H9 (cell line): ENCODE measurements at places on chromosomes 1 and 21.
A peak's percentile ranks its signal among the peaks of the same experiment; 100 is the strongest.

GRCh38 chr1:161187311-161187710 lies 10.0 kb upstream of the B4GALT3 start:
- H3K27ac ChIP-seq: no peak overlapping the region
- no peaks in the 10 kb centered on the region for H3K27me3 ChIP-seq
- H3K36me3 ChIP-seq: no peaks in the 10 kb centered on the region
- DNase-seq: no peak
- no peaks in the 10 kb centered on the region for H3K4me1 ChIP-seq

- H3K27me3 ChIP-seq: no peaks in the 10 kb centered on the region
- DNase-seq: no peak
- no peaks in the 10 kb centered on the region; the same call in 1 of the 2 replicates for H3K4me1 ChIP-seq
- H3K4me3 ChIP-seq: no peak overlapping the region
- H3K36me3 ChIP-seq: no peaks in the 10 kb centered on the region; the same call in 2 of the 3 replicates
These were observed 7.8 kb upstream of the PRXL2B start for GRCh38 chr1:2578758-2579118.

- peak overlapping the region; percentile 99 for H3K4me3 ChIP-seq
- H3K36me3 ChIP-seq: peaks cover 29% of the 10 kb centered on the region
- DNase-seq: peak; percentile 89
These were observed 2.0 kb upstream of the LIN28A start for GRCh38 chr1:26408604-26409003.

DNA sequence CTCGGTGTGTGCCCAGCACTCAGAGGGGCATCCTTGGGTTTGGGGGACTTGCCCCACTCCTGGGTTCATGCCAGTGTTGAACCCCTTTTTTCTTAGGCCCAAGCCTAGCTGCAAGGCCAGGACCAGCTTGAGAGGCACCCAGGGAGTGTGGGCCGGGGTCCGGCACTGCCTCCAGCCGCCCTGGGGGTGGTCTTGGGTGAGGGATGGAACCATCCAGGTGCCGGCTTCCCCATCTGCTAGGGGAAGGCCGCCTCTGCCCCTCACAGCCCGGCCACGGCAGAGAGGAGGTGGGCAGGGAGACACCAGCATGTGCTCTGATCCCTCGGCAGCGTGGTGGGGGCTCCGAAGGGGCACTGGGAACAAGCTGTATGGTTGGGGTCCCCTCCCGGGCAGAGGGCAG lies 50.2 kb upstream of the ARHGEF16 start:
- H3K27ac ChIP-seq: no peak overlapping the region

GRCh38 chr1:116123837-116124533 lies 12.8 kb downstream of the MAB21L3 start:
- no peaks in the 10 kb centered on the region for H3K4me1 ChIP-seq
- no peaks in the 10 kb centered on the region for H3K36me3 ChIP-seq
- no peak overlapping the region for H3K27ac ChIP-seq
